ENCODE measurements at places on chromosomes 5 and 9.

- no peak for DNase-seq
Observed at GRCh38 chr5:17436350-17436749, 61.7 kb upstream of the TAF11L2 start.

GRCh38 chr9:109975574-109976295 lies 195.7 kb downstream of the PALM2AKAP2 start:
- DNase-seq, result no peak

DNA sequence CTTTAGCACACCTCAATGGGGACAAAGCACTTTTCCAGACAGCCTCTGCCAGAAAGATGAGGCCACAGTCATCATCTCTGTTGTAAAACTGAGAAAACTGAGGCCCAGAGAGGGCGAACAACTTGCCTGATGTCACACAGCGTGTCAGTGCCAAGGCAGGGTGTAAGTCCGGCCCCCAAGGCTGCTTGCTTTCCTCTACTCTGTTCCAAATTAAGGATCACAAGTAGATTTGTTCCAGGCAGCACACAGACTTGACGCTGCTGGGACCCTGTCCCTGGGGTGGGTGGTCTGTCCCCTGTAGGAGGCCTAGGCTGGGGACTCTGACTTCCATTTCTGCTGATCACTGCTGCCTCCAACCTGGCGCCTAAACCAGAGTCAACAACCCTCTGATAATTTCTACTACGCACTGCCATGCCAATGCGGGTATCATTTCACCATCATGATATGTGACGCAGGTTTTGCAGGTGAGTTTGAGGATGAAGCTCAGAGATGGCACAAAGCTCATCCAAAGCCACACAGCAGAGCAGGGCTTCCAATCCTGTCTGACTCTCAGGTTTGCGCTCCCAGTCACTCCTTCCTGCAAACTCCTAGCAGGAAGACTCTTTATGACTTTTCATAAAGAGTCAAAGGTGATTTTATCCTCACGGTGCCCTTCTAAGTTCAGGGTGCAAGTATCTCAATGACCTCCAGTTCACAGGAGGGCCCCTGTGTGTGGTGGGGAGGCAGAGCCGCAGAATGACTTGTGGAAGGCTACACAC lies 13.5 kb upstream of the RALGDS start:
- DNase-seq, result no peak

GRCh38 chr5:95760273-95761191 lies 29.4 kb downstream of the RHOBTB3 start:
- no peak for DNase-seq

DNA sequence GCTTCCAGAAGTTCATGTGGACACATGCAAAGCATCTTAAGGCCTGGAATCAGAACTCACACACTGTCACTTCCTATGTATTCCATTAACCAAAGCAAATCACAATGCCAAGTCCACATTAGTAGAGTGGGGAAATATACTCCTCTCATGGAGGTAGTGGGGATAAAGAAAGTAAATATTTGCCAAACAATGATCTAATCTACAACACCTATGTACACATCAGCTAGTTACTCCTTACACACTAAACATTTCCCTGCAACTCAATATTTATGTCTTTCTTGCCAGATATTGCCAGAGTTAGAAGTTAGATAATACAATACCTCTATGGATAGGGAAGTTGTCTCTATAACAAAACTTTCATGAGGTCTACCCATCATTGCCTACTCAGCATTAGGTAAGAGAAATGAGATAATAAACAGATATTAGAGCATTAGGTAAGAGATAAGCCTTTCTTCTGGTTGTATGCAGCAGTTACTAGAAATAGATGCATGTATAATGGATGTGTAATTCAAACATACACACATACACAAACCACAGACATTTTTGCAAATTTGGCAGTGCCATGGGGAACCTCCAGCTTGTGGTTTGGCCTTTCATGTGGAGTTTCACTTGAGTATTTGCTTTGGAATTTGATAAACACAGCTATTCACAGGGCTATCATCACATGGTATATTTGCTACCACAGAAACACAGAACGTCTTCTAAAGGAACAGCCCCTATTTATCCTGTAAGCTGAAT lies 196.5 kb downstream of the TLE1 start:
- DNase-seq, result peak; percentile 3

DNA sequence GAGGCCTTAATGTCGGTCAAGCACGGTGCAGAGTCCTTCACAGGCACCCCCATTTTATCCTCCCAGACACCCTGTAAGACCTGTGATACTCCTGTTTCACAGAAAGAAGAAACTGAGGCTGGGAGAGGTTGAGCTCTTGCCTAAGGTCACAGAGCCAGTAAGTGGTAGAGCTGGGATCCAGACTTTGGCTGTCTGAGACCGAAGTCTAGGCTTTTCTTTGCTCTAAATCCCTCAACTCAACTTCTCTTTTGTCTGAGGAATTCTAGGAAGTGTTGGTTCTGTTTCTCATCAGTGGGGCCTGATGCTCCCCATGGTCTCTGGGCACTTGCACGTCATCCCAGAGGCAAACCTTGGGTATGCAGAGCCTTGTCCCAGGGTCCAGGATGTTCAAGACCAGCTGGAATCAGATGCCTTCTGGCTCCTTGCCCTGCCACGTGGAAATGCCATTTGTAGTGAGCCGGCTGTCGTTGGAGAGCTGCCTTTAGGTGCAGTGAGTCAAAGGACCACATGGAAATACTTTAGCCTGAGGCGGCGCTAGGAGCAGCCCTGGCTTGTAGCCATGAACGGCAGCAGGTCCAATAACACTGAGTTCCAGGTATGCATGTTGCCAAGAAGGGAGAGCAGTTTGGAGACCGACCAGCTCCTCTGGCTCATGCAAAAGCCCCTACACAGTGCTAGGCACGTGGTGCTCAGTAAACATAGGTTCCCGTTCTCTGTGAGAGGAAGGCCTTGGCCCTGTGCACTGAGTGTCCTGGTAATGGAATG lies 9.2 kb downstream of the DCANP1 start:
- DNase-seq, result no peak

DNA sequence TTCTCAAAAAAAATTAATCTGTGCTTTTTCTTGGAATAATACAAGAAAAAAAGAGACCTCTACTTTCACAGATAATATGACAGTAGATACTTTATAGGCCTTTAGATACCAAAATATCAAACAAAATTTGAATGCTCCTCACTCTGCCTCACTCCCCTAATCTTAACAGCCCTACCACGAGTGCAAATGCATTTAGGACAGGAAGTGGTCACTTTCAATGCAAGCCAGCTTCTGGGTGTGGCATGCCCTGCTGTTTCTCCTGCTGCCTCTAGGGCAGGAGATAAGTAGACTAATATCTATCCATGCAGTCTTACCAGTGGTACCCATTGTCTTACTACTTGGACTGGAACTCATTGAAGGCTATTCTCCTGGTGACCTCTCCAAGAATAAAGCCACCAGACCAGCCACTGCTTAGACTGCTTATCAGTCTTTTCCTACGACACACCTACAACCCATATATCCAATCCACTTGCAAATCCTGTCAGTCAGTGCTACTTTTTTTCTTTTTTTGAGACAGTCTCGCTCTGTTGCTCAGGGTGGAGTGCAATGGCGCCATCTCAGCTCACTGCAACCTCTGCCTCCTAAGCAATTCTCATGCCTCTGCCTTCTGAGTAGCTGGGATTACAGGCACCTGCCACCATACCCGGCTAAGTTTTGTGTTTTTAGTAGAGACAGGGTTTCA lies 23.0 kb downstream of the FRRS1L start:
- no peak for DNase-seq

DNA sequence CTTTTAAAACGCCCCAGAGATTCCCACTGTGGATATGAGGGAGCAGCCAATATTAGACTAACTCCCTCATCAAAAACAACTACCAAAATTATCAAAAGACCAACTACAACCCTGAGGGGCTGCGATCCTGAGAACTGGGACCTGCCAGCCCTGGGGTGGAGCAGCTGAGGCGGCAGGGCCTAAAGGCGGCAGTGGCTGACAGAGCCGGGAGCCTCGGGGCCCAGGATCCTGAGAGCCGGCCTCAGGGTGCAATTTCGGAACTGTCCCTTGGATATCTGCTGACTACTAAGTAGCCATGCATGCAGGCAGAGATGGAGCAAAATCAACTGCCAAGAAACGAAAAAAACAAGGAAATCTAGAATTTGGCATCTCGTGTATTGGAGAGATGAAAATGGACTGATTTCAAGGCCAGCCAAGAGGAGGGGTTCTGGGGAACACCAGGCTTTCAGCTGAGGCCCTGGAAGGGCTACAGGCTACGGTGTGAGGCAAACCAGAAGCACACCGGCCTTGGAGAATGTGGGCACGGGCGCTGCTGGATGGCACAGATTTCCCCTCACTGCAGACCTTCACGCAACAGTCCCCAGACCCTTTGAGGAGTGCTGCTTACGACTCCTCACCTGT lies 63.6 kb upstream of the UBAC1 start:
- DNase-seq, result no peak

DNA sequence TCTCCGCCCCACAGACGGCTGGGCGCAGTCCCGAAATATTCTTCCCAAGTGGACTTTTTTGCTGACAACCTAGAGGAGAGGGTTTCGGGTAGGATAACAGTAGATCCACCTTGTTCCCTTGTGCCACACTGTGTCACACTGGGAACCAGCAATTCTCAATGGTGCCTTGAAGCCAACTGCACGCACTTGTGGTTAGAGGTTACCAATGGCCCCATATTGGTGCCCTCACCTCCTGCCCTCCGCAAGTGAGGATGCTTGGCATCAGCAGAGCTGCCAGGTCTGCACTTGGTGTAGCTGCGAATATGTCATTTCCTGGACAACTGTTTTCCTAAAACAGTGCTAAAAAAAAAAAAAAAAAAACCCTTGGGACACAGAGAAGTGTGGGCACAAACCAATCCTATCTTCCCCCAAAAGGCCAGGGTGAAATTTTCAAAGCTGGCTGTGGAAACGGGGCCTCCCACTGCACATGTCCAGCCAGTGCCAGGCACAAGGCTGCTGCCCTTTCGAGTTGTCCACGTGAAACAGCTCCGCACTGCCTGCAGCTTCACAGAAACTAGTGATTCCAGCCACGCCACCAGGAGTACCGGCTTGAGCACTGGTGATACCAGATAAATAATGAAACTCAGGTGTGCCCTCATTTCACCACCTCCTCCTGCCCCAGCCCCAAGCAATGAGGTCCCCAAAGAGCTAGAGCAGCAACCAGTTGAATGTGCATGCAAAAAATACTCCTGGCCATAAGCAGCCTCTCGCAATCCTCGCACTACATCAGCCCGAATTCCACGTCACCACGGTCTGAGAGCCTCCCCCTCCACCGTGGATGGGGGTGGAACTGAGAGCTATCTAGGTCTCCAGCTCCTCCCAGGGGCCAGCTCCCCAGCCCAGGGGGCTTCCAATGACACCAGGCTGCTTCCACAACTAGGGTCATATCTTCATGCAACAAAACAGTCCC lies 51.2 kb downstream of the USP20 start:
- no peak for DNase-seq

DNA sequence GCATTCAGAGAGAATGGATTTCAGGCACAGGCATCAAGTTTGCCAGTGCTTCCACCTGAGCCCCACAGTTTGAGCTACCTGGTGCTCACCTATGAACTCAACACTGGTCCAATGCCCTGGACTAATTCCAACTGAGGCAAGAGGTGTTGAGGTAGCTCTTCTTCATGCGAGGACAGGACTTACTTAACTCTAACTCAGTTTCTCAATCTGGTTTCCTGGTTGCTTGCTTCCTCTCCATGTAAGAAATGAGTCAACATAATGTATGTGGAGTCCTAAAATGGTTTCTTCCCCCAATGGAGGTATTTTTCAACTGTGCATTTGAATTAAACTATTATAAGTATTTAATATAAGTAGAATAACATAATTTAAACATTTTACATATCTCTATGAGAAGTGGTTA lies 523.6 kb upstream of the DAB2 start:
- no peak for DNase-seq

DNA sequence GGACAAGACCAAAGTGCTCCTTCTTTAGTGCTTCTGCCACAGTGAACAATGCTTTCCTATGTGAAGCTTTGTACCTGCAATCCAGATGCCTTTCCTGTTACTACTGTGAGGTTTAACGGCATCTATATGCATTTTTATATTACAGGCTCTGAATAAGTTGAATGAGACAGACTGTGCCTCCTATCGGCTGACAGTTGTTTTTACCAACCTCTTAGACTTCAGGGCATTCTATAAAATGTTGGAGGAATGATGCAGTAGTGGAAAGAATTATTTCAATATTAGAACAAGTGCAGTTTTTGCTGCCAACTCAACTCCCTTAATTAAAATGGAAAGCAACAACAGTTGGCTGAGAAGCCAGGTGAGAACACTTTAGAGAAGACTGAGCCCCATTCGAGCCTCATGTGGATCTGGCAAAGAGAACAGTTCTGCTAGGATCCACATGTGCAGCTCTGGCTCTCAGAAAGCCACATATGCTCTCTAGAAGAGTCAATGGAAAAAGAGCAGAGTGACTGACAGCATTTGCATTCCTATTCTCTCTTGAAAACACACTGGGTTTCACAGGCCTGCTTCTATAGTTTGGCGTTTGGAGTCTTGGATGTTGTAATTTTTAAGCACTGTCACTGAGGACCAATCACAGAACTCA lies 147.5 kb downstream of the LURAP1L start:
- no peak for DNase-seq

GRCh38 chr5:82352146-82352791 lies 74.1 kb upstream of the RPS23 start:
- DNase-seq, result no peak

- no peak for DNase-seq
Observed at GRCh38 chr5:111223101-111223786, 940 bp upstream of the CAMK4 start.

GRCh38 chr9:92808726-92809451 lies 44.3 kb upstream of the BICD2 start:
- peak; percentile 90 for DNase-seq

DNA sequence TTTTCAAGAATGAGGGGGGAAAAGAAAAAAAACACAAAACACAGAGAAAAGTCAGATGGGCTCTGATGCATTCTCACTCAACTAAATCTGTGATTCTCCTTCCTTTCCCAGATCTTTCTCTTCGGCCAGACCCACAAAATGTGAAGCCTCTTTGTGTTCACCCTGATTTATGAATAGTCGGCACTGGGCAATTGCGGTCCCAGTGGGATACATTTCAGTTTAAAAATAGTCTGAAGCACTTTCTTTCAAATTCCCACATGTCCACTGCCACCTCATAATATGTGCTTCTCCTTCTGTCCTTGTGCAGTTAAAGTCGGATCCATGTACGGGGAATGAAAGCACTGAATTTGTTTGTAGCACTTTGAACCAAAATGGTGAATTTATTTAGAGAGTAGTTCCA lies 995.4 kb upstream of the WWC1 start:
- no peak for DNase-seq

DNA sequence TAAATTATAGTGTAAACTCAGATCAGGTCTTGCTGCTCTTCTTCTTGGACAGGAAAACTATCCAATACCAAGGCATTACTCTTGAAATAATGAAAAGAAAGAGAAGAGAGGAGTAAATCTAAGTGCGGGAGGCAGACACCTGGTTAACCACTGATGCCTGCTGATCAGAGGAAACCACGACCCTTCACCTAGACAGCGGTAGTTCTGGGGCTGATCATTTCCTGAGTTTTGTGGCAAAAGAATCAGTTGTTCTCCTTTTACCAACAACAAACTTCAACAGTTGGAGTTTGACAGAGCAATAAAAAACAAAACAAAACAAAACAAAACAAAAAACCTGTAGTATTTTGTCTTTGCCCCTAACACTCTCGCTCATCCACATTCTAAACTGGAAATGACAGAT lies 3.0 kb downstream of the RLN1 start:
- DNase-seq, result no peak

All from NCI-H1417 (cell line).